Fibroblast of skin of back (primary cell): ENCODE measurements at places on chromosomes 13 and 19.

DNA sequence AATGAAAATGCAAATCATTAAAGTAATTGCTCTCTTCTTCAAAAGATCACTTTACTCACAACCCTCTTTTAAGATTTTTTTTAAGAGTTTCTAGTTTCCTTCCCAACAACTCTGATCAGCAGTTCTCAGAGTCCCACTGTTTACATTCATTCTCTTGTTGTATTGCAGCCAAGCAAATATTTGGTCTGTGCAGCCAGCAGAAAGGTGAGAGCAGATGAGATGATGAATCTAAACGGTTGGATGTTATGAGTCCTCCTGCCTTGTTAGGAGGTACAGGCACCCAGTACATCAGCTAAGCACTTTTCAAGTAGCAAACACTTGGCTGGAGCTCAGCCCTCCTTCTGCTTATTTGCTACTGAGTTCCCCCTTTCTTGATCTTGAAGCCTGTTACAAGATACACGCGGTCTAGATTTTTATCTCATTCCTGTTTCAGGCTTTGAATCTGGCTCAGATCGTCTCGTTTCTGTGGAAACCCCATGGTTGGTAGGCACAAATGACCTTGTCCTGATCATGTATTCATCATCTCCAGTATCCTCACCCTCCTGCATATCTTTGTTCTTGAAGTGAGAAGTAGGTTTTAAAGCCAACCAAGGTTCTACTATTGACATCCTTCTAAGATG is 300.7 kb downstream of the DCT start:
- DNase-seq, result no peak

- DNase-seq, result no peak
Observed at GRCh38 chr13:20848944-20849343, 53.6 kb downstream of the XPO4 start.

- DNase-seq, result no peak
Observed at GRCh38 chr13:40231751-40232150, 434.7 kb downstream of the FOXO1 start.

GRCh38 chr13:66265371-66265770 is 964.8 kb downstream of the PCDH9 start:
- DNase-seq, result no peak

GRCh38 chr19:34351382-34351826 is 13.6 kb upstream of the GPI start:
- DNase-seq, result no peak

DNA sequence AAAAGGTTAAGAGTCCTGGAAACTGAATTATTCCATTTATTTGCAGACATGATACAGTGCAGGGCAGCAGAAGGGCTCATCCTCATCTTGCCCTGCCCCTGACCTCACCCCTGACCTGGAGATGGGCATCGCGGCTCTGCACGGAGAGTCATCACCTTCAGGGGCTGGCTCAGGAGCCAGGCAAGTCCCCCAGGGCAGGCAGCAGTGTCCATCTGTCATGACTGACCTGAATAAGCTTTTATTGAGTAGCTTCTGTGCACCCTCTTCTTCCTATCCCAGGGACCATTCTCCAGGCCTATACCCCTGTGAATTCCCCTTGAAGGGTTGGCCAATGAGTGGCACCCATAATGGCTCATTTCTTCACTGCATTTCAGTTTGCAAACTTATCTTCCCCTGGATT is 484.2 kb downstream of the ZNF536 start:
- DNase-seq, result no peak
